Activated CD8-positive, alpha-beta memory T cell treated with anti-CD3 and anti-CD28 coated beads for 4 hours (primary cell): ENCODE measurements at places on chromosomes 6 and 20.

DNA sequence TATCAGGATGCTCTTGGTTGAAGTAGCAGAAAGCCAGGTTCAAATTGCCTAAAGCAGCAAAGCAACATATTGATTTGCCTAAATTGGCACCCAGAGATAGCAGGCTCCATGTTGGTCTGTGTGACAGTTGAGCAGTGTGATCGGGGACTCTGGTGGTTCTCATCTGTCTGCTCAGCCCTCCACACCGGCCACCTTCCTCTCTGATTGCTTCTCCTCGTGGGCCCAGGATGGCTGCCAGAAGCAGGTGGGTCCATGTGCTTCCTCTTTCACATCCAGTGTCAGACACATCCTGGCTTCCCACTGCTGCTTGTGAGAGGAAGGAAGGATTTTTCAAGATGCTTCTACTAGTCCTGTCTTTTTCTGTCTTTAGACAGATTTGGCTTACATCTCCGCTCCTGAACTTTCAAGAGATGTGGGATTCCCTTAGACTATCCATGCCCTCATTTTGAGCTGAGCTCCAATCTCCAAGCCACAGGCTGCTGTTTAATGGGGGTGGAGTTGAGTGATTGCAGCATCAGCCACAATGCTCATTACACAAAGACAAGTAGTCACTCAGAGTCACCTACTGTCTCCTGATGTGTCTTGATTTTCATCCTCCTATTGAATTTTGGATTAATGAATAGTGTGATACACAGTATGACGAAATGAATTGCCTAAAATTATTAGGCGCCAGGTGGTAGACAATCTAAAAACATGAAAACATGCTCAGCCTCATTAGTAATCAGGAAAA is 122.2 kb downstream of the ZDHHC14 start:
- no peak for DNase-seq

DNA sequence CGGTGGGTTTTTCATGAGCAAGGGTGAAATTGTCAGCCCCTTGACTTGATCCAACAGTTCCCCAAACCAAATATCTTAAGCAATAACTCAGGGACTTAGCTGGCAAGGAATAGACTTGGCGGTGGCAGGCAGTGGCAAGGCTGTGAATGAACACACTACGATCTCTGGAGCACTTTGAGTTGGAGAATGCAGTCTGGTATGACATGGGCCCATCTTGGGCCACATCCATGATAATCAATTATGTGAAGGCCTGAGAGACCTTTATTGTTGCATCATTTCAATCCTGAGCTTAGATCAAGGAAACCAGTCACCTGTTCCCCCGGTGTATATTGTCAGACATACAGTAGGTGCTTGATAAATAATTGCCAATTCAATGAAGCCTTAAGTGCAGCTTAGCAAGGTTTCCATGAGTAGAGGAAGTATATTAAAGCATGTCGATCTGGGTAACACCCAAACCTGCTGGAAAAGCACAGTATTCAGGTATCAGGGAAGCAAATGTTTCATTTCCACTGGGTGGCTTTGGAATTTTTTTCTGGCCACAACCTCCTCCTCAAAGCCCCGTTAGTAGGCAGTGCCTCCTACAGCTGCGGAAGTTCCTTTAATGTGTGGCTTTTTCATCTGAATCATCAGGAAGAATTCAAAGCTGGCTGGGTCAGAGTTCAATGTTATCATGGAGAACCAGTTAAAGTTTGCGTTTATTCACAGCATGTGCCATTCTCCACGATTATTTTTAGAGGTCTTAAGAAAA is 10.2 kb downstream of the CASS4 start:
- no peak for DNase-seq

- DNase-seq = no peak
Measured at GRCh38 chr20:33567949-33568348, 78.1 kb downstream of the CBFA2T2 start.

DNA sequence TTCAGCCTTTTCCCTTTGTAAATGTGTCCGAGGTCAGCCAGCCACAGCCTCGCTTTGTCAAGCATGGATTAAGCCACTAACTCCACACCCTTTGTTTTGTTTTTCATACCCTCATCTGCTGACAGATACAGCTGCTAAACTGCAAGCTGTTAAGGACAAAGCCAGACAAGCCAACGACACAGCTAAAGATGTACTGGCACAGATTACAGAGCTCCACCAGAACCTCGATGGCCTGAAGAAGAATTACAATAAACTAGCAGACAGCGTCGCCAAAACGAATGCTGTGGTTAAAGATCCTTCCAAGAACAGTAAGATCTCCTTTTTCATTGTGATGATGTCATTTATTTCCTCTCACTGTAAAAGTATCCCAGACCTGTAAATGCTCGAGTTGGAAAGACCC is 269.3 kb downstream of the ARHGAP18 start:
- DNase-seq = no peak

DNA sequence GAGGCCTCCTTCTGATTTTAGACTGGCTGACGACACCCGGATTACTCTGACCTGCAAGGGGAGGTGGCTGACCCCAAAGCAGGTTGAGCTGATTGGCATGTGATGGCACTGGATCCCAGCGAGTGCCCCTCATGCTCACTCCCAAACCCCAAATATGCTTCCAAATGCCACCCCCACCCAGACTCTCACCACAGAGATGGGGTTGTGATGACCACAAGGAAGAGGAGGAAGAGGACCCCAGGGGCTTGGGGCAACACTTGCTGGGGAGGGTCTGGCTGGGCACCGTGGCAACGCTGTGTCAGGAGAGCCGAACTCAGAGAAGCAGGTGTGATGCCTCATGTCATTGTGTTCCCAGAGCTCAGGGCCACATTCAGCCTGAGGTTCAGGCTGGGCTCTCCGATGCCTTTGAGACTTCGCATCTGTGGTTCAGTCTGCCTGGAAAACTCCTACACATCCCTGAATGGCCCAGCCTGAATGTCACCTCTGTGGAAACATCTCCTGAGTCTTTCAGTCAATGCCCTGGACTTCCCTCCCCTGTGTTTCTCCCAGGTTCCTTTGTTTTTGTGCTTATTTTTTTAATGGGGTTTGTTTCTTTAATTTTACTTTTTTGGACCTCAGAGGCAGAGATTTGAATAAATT is 169.1 kb upstream of the PMEPA1 start:
- DNase-seq = no peak

- DNase-seq = no peak
Measured at GRCh38 chr6:17395112-17395511, 1.7 kb downstream of the CAP2 start.

DNA sequence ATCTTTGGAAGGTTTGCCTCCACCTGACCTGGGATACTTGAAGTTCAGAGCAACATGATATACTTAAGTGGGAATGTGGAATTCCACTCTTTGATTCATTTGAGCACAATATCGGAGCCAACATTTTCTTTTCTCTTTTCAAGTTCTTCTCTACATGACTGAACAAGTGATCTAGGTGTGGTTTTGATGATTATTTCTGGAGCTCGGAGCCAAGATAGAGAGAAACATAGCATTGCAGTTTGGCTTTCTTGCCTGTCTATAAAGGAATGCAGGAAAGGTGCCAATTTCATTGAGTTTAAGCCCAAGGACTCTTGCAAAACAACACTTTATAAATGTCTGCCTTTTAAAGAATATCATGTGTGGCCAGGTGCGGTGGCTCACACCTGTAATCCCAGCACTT is 124.2 kb upstream of the FAM83B start:
- DNase-seq = no peak

GRCh38 chr20:48788486-48789072 is 39.2 kb downstream of the PREX1 start:
- DNase-seq = no peak
